ENCODE measurements at places on chromosomes 3 and 15.

DNA sequence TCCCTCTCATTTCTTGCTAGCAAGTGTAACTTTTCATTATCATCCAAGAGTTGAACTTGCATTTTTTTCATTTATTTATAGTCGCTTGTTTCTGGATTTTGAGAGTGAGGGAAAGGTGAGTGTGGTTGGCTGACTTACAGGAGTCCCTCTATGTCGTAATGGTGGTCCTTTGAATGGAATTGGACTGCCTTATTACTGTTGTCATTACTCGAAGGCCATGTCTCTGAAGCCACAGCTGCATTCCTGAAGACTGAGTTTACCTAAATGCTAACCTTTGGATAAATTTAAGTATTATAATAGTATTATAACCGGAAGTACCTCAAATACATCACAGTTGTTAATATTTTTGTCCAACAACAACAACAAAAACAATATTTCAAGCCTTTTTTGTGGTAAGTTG lies 488.9 kb downstream of the GABRG3 start:
- DNase-seq: no peak

DNA sequence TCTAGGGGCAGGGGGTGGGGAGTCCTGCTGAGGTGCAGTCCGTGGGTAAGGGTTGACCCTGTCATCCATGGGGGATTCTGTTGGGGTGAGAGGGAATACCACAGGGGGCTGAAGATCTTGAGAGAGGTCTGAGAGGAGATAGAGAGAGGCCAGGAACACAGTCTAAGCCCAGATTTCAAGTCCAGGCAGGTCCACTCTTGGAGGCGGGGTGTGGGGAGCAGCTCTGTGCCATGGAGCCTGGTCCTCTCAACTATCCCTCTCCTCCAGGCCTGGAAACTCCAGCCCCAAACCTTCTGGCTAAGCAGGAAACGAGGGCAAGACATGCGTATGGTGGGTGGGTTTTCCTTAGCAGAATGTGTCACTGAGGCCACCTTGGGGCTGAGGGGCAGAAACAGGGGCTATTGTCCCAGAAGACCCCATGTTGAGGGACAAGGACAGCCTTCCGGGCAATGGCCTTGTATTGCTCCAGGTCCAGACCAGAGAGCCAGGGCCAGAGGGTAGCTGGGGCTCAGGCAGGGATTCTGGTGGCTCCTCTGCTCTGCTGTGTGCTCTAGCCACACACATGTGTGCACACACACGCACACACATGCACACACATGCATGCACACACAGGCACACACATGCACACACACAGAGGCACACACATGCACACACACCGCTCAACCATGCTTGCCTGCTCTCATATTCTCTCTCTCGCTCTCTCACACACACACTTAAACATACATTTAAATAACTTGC lies 48.6 kb upstream of the MAGEF1 start:
- DNase-seq: no peak

- DNase-seq: no peak
Measured at GRCh38 chr15:82570721-82571508, 30.7 kb upstream of the RPS17 start.

DNA sequence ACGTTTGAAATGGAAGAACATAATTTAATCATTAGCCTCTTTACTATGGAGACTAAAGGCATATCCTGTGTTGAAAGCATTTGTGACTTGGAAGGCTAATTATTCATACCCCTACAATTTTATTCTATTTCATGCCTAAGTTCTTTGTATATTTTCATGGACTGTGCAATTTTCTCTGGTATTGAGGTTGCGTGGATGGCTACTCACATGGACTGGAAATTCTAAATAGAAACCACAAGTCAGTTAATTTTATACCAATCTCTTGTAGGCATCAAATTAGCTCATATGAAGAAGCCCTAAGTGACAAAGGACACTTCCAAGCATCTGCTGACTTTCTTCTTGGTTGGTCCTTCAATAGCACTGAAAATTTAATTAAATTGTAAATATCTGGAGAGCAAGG lies 1353.5 kb downstream of the ROBO1 start:
- no peak for DNase-seq

DNA sequence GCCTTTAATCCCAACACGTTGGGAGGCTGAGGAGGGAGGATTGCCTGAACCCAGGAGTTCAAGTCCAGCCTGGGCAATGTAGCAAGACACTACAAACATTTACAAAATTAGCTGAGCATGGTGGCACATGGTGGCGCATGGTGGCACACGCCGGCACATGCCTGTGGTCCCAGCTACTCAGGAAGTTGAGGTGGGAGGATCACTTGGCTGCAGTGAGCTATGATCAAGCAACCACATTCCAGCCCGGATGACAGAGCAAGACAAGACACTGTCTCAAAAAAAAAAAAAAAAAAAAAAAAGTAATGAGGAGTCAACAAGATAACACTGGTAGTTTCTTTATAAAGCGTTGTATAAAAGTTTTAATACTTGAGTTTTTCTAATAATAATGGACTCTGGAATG lies 10.1 kb downstream of the FEZF2 start:
- DNase-seq: no peak

- DNase-seq: no peak
Measured at GRCh38 chr3:119841808-119842471, 60.0 kb downstream of the NR1I2 start.

DNA sequence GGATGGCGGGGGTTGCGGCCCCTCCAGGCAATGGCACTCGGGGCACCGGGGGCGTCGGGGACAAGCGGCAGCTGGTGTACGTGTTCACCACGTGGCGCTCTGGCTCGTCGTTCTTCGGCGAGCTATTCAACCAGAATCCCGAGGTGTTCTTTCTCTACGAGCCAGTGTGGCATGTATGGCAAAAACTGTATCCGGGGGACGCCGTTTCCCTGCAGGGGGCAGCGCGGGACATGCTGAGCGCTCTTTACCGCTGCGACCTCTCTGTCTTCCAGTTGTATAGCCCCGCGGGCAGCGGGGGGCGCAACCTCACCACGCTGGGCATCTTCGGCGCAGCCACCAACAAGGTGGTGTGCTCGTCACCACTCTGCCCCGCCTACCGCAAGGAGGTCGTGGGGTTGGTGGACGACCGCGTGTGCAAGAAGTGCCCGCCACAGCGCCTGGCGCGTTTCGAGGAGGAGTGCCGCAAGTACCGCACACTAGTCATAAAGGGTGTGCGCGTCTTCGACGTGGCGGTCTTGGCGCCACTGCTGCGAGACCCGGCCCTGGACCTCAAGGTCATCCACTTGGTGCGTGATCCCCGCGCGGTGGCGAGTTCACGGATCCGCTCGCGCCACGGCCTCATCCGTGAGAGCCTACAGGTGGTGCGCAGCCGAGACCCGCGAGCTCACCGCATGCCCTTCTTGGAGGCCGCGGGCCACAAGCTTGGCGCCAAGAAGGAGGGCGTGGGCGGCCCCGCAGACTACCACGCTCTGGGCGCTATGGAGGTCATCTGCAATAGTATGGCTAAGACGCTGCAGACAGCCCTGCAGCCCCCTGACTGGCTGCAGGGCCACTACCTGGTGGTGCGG lies 1.9 kb downstream of the CHST2 start:
- no peak for DNase-seq

DNA sequence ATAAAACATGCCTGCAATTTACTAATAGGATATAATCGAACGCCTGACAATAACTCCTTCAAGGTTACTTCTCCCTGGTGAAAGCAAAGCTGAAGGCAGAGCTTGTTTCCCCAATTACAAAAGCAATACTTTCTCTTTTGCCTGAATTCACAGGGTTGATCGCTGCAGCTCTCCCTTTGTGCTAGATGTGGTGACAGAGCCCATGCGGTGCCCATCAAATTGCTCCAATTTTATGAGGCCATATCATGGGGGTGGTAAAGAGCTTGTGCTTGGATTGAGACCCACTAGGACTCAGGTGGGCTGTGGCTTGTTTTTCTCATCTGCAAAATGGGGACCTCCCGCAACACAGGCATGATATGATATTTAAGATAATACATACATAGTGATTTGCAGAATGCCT lies 143.4 kb downstream of the GREM1 start:
- DNase-seq: no peak

DNA sequence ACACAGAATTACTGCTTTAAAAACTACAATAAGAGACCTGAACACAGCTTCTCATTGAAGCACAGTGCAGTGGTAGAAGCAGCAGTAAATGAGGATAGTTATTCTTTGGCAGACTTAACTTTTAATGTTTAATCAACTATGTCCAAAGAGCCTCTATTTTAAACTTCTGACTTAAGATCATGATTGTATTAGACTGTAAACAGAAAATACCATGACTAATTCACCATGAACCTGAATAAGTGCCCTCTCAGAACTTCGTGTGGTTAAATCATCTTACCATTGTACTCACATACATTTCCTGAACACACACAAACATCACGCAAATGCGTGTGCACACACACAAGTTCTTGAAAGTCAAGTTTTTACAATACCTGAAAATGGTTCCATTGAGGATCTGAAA lies 13.9 kb downstream of the CEP152 start:
- DNase-seq: no peak

- DNase-seq: no peak
Measured at GRCh38 chr3:40287248-40287647, 22.3 kb upstream of the EIF1B start.

DNA sequence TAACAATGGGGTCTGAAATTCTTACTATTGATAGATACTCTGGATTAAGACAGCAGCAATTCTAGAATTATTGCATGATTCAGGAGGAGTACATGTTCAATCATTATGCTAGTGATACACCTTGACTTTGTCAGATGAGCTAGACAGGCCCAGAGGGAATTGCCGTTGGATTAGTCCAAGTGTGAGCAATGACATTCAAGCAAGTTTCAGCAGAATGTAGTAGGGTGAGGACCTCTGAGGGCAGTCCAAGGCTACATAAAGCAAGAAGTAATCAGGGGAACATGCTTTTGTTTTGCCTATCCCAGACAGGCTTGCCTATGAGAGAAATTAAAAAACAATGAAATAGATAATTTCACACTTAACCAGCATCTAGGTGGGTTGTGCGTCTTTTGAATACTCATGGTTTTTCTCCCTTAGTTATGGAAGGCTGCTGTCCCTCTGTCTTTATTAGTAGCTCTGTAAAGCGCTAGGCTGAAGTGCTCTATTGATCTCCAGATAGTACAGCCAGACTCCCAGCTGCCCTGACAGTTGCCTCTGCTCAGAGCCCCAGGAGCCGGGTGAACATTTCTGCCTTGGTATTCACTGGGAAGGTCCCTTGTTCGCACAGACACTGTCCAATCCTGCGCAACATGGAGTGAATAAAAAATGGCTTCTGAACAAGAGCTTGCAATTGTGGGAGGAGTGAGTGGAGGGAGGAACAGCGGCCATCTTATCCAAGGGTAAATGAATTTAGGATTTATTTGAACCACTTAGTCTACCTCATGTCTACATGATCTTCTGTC lies 316.6 kb upstream of the ONECUT1 start:
- DNase-seq: no peak

GRCh38 chr3:26106228-26106627 lies 316.3 kb downstream of the OXSM start:
- no peak for DNase-seq

- DNase-seq: no peak
Measured at GRCh38 chr15:100330629-100331215, 11.1 kb downstream of the ADAMTS17 start.

GRCh38 chr3:126051741-126052140 lies 32.2 kb downstream of the SLC41A3 start:
- no peak for DNase-seq

- no peak for DNase-seq
Measured at GRCh38 chr3:197019021-197019420, 10.6 kb downstream of the MELTF start.

GRCh38 chr3:47746264-47746663 lies 35.4 kb downstream of the SMARCC1 start:
- DNase-seq: no peak

GRCh38 chr15:91153954-91154353 lies 53.9 kb downstream of the SV2B start:
- no peak for DNase-seq

- no peak for DNase-seq
Measured at GRCh38 chr15:41844814-41845213, 6.2 kb downstream of the PLA2G4B start.

GRCh38 chr3:71936681-71937080 lies 151.7 kb upstream of the PROK2 start:
- DNase-seq: no peak

- no peak for DNase-seq
Measured at GRCh38 chr3:189710620-189711402, 79.6 kb downstream of the TP63 start.

GRCh38 chr15:82114660-82115059 lies 68.8 kb upstream of the MEX3B start:
- DNase-seq: no peak

GRCh38 chr3:157156837-157157635 lies 2.9 kb downstream of the CCNL1 start:
- DNase-seq: no peak

DNA sequence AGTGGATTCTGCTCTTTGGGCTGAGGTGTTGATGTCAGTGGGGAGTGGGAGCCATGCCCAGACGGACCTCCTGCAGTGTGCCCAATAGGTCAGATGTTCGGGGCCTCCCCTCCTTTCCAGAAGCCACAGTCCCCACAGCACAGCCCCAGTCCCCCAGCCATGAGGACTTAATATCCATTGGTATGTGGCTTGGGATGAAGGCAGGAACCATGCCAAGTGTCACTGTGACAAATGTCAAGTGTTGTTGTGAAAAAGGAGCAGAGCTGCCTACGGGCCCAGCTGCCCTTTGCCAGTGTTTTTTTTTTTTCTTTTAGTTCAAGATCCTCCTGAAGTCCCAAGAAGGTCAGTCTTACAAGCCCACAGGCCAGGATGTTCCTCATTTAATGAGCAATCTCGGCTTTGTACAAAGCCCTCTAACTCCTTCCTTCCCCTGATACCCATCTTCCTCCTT lies 12.2 kb downstream of the SEMA3G start:
- no peak for DNase-seq

GRCh38 chr3:9679476-9680080 lies 24.1 kb upstream of the CPNE9 start:
- DNase-seq: no peak

DNA sequence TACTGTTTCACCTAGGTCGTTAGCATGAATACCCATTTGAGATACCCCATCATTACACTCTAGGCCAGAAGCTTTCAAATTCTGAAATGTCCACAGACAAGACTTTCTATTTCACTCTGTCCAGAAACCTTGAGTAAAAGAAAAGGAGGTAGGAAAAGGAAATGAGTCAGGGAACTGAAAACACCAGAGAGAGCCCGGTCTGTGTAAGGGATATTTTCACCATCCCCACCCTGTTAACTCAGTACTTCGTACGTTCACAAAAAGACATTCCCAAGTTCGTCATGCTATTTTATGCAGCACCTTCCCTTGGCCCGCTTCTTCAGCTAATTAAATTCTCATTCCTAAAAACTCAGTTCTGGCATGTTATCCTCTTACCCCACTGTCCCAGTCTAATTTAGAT lies 89.4 kb upstream of the SOX2 start:
- DNase-seq: no peak

GRCh38 chr3:114686621-114687020 lies 392.8 kb downstream of the TIGIT start:
- no peak for DNase-seq
